Colonic mucosa (tissue), 4 donors: ENCODE measurements at places on chromosomes 1 and 21.

GRCh38 chr1:177287270-177287669 lies 116.5 kb downstream of the BRINP2 start:
- no peak for DNase-seq

GRCh38 chr1:8217011-8217711 lies 100.8 kb upstream of the SLC45A1 start:
- no peak for DNase-seq

GRCh38 chr1:19921310-19921709 lies 2.1 kb downstream of the PLA2G2E start:
- DNase-seq: peak; percentile 79

DNA sequence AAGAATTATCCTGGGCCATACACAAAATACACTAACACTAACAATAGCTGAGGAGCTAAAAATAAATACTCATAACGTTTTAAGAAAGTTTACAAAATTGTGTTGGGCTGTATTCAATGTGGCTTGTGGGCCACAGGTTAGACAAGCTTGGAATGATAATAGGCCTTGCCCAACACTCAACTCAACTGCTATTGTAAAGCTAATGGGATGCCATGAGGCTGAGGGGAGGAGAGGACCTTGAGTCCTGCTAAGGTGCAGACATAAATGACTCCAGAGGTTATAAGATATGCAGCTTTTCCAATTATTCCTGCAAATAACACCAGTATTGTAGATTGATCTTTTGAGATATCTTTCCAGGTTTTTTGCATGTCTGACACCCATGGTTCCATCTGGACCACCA lies 97.0 kb downstream of the FCRL5 start:
- DNase-seq: no peak

GRCh38 chr1:43564551-43565348 lies 34.1 kb downstream of the PTPRF start:
- DNase-seq: no peak

DNA sequence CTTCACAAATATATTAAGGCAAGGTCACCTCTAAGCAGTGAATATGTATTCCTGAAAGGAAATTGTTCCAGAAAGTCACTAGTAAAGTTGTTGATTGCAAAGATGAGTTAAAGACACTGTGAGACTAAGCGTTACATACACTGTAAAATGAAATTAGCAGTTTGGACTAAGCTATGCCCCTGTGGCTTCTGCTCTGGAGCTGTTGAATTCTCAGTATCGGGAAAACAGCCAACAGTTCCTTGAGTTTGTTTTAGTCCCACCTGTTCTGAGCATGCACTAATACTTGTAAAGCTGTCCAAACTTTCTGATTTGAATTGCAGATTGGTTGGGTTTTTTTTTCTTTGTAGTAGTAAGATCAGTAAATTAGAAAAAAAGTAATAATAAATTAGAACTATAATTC lies 21.0 kb downstream of the ANGPTL1 start:
- no peak for DNase-seq

DNA sequence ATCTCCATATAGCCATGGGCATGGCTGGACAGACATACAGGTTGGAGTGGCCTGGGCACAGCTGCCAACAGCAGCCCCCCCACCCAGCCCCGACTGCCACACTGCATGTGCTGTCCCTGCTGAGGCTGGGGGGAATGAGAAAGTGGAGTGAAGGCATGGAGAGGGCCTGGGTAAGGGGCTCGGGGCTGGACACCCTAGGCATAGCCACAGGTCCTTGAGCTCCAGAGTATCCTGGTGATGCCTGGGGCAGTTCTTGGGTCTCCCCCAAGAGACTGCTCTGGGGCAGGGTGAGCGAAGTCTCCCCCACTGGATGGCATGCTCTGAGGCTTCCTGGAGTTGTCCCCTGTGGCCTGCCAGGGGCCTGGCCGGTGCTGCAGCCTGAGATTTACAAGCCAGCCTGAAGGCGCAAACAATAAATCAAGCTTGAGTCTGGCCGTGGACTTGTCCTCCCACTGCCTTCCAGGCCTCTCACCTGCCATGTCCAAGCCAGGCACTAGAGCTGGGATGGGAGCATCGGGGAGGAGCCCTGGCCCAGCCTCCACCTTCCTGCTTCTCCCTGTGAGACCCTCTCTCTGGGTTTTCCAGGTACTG lies 53.6 kb downstream of the FOXO6 start:
- DNase-seq: no peak

- DNase-seq: no peak
These were observed 519.8 kb downstream of the COL11A1 start for GRCh38 chr1:102588536-102588935.

GRCh38 chr1:160544647-160545046 lies 21.6 kb upstream of the SLAMF6 start:
- no peak for DNase-seq

DNA sequence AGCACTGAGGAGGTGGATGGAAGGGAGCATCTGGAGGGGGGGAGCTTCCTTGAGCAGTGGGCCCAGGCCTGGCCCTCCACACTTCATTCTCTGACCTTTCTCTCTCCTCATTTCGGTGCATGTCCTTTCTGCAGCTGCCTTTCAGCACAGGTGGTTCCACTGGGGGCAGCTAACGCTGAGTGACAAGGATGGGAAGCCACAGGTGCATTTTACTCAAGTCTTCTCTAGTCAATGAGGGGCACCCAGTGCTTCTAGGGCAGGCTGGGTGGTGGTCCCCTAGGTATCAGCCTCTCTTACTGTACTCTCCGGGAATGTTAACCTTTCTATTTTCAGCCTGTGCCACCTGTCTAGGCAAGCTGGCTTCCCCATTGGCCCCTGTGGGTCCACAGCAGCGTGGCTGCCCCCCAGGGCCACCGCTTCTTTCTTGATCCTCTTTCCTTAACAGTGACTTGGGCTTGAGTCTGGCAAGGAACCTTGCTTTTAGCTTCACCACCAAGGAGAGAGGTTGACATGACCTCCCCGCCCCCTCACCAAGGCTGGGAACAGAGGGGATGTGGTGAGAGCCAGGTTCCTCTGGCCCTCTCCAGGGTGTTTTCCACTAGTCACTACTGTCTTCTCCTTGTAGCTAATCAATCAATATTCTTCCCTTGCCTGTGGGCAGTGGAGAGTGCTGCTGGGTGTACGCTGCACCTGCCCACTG lies 43.2 kb downstream of the YARS1 start:
- DNase-seq: no peak

DNA sequence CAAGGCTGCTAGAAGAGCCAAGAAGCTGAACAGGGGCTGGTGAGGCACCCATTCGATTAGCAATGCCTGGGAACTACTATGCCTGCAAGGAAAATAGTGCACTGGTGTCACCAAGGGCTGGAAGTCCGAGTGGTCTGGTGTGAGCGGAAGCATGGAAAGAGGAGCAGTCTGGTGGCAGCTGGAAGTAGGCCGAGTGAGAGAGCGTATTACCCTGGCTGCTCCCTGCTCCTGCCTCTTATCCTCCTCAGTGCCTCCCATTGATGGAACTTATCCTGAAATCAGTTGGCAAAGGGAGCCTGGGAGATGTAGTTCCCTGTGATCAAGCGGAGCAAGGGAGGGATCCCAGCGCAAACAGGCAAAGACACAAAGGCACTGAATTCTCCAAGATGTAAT lies 9.6 kb downstream of the SMAP2 start:
- DNase-seq: no peak

- no peak for DNase-seq
These were observed 694 bp upstream of the MRPL9 start for GRCh38 chr1:151763990-151764389.

DNA sequence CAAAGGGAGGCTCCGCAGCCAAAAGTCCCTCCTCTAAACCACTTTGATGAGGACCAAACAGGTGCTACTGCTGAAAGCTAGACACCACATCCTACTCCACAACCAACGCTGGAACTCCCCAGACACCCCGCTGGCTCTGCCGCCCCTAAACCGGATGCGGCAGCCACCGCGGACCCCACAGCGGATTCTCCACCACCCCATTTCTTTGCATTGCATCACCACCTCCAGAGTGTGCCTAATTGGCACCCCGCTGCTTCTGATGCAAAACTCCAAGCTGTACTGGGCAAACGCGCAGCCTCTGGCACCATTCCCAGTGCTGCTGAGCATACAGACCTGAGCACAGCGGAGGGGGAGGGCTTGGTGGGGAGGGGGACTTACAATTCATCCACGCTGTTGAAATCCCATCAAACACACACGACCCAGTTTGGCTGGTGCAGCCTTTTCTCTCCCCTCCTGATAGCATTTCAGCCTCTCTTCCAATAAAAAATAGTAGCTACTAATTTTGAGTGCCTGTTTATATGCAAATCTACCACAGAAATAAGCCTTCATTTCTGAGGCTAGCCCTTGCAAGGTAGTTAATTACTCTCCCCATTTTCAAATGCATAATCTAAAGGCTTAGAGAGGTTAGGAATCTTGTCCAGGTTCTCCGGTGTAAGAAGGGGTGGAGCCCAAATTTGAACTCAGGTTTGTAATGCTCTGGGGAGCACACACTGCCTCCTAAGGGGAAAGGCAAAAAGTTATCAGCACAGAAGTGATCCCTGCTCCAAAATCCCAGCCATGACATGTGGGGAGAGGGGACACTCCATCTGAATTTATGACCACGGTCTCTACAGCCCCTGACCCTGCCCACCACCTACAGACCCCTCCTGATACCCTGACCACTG lies 12.2 kb upstream of the RGS16 start:
- DNase-seq: peak; percentile 64

GRCh38 chr1:103416681-103417286 lies 108.7 kb upstream of the RNPC3 start:
- no peak for DNase-seq

GRCh38 chr1:156684227-156684782 lies 7.1 kb upstream of the NES start:
- no peak for DNase-seq

DNA sequence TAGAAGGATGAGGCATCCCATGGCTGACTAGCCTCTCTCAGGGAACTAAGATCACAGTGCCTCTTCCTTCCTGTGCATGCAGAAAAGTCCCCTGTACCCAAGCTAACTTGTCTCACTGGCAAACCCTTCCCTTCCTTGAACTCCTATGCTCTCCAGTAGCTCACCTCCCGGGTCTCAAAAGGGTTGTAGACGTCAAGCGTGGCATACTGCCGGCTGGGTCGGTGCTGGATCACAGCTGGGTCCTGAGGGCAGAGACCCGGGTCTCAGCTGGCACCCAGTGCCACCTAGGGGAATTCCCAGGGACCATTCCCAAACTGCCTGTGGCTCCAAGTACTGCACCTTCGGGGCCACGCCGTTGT lies 688 bp downstream of the SCAMP3 start:
- DNase-seq: no peak

- peak; percentile 73 for DNase-seq
These were observed at the start of gene TNFAIP8L2 for GRCh38 chr1:151156515-151156819. Gene TNFAIP8L2, plus strand, starts transcription at chr1:151156649. Its CDS starts 2,049 bp downstream, at chr1:151158698.
